Stimulated activated CD8-positive, alpha-beta memory T cell treated with anti-CD3 and anti-CD28 coated beads, Interleukin-2, amount 100 ng/mL, for 1 hour (primary cell): ENCODE measurements at places on chromosomes 5 and 9.

GRCh38 chr9:132193227-132194124, 31.6 kb downstream of the NTNG2 start:
- DNase-seq, result no peak

DNA sequence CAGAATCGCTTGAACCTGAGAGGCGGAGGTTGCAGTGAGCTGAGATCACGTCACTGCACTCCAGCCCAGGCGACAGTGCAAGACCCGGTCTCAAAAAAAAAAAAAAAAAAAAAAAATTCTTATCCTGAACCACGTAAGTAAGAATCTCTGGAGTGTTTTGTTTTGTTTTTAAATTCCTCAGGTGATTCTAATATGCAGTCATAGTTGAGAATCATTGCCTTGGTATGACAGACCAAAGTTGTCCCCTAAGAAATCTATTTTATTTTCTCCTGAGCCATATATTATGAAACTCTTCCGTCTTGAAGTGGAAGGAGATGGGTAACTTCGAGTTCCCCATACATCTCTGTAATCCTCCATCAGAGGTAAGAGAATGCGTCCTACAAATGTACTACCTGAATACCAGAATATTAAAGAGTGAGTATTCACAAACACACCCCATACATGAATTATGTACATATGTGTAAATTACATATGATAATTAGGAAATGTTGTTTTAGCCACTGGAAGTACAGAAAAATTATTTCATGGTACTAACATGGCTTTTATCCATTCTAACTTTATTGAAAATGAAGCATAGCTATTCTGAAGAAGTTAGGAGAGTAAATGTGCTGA, 26.7 kb upstream of the SVEP1 start:
- DNase-seq, result no peak

- no peak for DNase-seq
Observed at GRCh38 chr5:39623291-39623865, 198.6 kb upstream of the DAB2 start.

- no peak for DNase-seq
Observed at GRCh38 chr5:9712506-9712905, 82.4 kb upstream of the TAS2R1 start.

DNA sequence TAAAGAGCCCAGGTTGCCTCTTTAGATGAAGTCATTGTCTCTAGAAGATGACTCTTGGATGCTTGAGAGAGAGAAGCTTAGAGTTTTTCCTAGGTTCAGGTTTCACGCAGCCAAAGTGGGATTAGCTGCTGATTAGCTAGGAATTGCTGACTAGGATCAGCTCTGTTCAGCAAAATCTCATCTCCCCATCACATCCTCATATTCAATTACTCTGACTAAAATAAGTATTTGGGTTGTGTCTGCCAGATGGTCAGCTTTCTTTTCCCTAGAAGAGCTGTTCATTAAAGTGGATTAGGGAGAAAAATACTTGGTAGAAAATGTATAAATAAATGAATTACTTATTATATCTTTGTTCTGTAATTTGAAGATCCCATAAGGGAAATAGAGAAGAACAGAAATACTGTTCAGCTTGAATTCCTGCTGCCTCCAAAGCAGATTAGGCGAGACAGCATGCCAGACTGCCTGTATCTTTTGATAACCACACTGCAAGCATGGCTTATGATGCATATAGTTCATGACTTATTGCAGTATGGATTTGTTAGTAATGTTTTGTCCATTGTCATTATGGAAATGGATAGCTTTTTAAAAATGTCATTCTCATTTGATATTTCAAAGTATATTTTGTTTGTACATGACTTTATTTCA, 184.8 kb upstream of the CD180 start:
- DNase-seq, result no peak

- no peak for DNase-seq
Observed at GRCh38 chr9:33393581-33393980, 8.8 kb downstream of the AQP7 start.

- DNase-seq, result no peak
Observed at GRCh38 chr5:176899946-176900779, 1.0 kb upstream of the HK3 start.

DNA sequence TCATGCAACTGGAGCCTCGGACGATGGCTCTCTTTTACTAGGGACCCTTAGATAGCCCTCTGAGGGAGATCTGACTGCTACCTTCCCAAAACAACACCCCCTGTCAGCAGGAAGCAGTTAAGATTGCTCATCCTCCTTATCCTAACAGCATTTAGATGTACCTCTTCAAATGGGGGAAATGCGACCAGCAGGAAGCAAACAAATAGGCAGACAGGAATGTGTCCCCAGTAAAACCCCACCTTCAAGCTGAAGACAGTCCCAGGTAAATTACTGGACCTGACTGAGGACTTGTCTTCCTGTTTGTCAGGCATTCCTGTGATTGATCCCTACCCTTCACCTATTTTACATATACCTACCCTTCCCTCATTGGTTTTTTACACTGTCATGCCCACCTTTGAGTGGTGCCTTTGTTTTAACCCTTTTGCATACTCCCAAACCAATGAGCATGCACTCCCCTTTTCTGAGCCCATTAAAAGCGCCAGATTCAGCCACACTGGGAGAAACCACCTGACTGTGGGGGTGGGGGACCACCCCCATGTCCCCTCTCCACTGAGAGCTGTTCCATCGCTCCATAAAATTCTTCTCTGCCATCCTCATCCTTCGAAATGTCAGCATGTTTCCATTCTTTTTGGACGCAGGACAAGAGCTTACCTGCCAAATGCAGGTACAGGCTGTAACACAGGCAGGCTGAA, 954.0 kb upstream of the CDH6 start:
- DNase-seq, result no peak

- no peak for DNase-seq
Observed at GRCh38 chr9:706073-706472, 135.4 kb upstream of the DMRT1 start.

DNA sequence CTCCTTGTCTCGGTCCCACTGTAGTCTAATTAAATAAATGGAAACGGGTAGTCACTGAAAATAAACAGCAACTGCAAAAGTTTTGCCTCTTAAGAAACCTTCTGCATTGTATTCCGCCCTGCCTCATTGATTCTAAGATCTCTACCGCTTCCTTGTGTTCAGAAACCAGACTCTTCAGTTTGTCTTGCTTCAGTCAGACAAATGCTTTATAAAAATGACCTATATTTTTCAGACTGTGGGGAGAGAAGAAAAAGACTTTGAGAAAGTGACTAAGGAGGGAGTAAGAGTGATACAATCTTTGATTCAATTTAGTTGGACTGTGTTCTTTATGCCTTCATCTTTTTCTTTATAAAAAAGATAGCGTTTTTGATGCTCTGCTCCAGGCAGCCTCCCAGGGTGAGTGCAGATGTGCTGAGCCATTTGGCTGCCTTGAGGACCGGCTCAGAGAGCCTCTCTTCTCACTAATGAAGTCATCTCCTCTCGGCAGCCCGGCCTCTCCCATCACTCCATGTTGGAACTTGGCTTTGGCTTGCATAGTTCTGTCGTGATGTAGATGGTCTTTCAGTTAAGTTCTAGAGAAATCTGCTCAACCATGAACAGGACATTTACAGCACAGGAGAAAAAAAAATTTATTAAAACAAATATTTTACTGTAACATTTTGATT, 4.0 kb upstream of the VCAN start:
- no peak for DNase-seq

DNA sequence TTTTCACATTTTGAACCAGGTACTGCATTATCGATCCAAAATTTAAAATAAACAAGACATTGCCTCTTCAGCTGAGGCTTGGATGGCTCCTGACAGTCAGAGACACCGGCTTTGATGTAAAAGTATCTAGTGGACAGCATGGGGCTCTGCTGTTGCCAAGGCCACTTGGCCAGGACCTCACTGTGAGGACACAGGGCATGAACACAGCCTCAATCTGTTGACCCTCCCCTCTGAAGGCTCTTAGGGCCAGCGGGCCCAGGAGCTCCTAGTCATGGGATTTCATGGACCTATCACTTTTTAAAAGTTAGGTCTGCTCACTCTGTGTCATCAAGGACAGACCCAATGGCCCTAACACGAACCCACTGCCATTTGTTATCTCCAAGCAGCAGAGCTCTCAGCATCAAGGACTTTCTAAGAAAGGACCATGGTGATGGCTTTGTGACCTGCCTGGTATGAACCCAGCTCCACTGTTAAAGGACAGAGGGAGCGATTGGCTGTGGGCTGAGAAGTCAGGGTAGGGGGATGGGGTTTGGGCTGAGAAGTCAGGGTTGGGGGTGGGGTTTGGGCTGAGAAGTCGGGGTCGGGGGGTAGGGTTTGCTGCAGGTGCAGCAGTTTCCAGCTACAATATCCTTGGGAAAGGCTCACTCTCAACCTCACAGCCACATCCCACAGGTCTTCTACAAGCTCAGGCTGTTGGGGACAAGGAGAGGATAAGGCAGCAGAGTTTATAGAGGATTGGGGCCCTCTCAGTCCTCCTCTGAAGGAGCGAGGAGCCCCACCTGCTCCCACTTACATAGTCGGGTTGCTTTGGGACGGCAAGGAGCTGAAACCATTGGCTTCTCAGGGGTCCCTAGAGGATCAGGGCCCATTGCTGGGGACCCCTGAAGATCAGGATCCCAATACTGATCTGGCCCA, 146.8 kb downstream of the BARX1 start:
- no peak for DNase-seq

DNA sequence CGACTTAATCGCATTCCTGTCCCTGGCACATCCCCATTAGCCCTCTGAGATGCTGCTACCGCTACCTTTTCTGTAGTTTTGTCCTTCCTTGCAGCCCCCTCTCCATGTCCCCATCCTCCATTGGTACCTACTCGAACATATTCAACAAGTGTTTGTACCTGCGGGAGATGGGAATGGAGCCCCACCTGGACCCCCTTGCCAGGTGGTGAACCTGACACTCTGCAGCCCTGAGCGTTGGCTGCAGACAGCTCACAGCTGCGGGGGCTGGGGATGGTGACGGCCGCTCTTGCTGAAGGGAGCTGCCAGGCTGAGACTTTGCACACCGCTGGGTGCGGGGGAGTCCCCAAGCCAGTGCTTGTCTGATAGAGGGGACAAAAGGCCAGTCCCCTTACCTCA, 96.3 kb upstream of the DAP start:
- DNase-seq, result no peak

GRCh38 chr9:6782345-6782744, 24.6 kb downstream of the KDM4C start:
- no peak for DNase-seq

DNA sequence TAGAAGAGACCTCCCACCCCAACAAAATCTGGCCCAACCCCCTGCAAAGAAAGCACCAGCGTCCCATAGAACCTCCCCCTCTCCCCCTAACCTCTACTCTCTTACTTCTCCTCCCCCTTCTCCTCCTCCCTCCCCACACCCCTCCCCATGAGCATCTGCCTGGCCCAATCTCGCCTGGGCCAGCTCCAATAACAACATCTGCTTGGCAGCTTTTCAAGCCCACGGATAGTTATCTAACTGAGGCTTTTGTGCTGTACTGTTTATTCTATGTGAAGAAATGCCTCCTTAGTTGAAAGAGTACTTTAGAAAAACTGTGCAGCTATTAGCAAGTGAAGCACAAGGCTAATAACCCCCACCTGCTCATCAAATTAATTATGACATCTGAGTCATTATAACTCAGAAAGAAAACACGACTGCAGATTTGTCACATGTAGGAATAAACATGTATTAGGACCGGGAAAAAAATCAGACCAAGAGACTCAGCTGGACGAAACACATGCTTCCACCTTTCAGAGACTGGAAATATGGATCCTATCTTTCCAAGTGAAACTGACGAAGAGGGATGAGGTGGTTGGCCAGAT, 42.8 kb downstream of the NFIB start:
- no peak for DNase-seq

- DNase-seq, result no peak
Observed at GRCh38 chr5:90193185-90193822, 216.3 kb downstream of the CETN3 start.

GRCh38 chr9:78967596-78968217, 604.1 kb upstream of the TLE4 start:
- DNase-seq, result no peak

DNA sequence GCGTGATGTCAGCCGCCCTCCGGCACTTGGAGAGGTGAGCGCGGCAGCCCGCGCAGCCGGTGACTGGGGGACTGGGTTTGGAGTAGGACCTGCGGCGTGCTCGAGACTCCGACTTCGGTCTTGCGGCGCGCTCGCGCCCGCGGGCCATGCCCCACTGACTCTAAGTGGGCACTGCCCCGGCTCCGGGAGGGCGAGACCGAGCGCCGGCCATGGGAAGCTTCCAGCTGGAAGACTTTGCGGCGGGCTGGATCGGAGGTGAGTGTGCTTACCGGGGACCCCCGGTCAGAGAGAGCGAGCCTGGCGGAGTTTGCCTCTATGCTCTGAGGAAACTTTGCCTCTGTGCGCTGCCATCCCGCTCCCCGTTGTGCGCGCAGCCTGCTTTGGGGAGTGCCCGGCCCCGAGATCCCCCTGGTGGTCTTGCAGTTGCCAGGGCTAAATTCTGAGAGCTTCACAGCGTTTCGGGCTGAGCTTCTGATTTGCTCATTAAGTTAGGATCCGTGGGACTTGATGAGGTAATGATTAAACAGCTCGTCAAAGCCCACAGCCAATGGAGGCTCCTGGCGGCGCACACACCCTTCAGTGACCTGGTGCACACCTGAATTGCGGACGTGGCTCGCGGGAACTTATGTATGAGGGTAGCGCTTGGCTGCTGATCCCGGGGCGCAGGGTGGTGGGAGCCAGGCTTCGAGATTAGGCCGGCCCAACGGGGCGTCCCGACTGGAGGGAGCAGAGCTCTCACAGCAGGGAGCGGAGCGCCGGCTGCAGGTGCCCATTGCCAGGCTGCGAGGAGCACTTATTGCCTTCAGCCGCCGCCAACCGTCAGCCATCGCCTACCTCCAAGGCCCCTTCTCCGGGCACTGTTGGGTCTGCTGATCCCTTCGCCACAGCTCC, at the start of gene SLC25A48:
SLC25A48 (plus strand) TSS at position 25 of the 891 bp plus-strand sequence; CDS start at position 210, 185 bp downstream.
- no peak for DNase-seq

GRCh38 chr9:119044806-119045205, 324.4 kb downstream of the BRINP1 start:
- DNase-seq, result no peak

DNA sequence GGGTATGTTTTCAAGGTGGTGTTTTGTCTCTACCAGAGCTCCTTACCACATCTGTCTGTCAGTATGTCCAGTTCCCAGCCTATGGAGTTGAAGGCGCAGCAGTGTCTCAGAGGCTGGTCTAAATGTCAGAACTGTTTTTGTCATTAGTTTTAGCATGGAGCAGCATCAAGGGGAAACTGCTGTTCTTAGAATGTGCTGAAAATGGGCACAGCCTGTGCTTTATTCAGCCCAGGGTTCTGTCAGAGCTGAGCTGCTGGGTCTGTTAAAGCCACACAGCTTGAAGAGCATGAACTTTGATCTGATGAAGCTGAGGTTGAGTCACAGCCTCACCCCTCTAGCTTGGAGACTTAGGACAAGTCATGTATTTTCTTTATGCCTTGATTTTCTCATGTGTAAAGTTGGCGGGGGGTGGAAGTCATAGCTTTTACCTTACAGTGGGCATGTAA, 71.9 kb downstream of the RALGPS1 start:
- DNase-seq, result no peak
